ENCODE measurements at places on chromosomes 7 and 10.

GRCh38 chr7:117908031-117908795 is 35.0 kb upstream of the CTTNBP2 start:
- DNase-seq, result no peak

- DNase-seq, result no peak
Measured at GRCh38 chr10:108956149-108956548, 967.2 kb downstream of the XPNPEP1 start.

DNA sequence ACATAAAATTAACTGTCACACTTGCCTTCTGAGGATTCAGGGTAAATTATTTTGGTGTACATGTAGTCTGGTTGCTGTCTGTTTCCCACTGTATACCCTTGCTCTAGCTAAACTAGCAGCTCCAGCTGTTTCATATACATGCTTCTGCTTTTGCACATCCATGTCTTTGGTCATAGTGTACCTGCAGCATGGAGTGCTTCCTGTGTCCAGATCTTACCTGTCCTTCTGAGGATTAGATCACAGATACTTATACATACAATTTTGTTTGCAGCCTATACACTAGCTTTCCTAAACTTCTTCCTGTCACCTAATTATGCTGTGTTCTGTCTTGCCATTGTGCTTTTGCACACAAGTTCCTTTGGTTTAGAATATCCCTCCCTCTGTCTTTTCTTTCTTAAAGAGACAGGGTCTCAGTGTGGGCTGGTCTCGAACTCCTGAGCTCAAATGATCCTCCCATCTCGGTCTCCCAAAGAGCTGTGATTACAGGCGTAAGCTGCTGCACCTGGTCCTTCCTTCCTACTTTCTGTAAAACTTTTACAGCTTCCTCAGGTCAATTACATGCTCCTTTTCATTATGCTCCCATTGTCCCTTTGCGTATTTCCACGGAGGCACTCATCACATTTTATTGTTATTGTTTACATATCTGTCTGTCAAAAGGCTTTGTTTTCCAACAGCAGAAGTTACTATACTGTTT is 33.8 kb downstream of the TPST1 start:
- no peak for DNase-seq

GRCh38 chr7:131346885-131347592 is 19.4 kb downstream of the MKLN1 start:
- DNase-seq, result no peak

DNA sequence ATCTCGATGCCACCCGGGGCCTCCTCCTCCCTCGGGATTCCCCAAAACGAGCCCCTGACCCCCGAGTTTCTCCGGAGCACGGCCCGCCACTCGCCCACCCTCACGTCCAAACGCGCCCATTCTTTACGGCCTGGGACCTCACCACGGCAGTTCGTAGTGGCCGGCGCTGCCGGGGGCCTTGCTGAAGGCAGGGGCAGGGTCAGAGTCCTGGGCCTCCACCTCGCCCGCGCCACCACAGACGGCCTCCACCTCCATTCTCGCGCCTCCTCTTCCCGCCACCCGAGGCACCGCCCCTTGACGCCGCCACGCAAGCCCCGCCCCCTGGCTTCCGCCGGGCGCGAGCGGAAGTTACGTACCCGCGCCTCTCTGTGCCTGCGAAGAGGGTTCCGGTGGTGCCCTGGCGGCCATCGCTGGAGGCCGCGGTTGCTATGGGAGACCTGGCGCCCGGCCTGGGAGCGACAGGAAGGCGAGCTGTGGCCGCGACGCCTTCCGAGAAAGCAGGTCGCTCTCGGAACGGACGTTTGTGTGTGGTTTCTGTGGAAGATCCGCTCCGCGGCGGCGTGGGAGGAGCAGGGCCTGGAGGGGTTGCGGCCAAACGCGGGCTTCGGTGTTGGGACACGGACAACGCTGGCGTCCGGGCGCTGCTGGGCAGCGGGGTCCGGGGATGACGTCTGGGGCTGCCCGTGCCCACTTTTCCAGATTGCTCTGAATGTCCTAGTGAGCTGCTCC is at the start of gene RFC2:
RFC2 (minus strand) TSS at position 271 of the 729 bp plus-strand sequence; CDS start at position 255, 16 bp downstream.
- DNase-seq, result peak; percentile 95

GRCh38 chr7:88361357-88361756 is 54.7 kb upstream of the STEAP4 start:
- no peak for DNase-seq

GRCh38 chr10:16915300-16915699 is 98.1 kb upstream of the RSU1 start:
- no peak for DNase-seq

GRCh38 chr7:150586068-150586784 is 19.0 kb downstream of the GIMAP4 start:
- no peak for DNase-seq

DNA sequence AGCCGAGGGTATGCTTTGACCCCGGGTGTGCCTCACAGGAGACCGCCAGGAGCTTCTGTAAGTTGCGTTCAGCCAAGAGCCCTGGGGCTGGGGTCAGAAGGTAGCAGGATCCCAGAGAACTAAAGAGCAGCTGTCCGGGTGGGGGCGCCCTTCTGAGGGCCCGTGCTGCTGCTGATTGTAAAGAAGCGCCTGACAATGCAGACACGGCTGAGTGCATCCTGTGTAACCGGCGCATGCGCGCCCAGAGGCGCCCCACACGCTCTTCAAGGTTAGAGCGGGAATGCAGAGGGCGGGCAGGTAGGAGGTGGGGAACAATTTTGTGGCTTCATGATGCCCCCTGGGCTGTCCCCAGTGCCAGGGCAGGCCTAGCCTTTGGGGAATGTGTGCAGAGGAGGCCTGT is 210.2 kb upstream of the CTBP2 start:
- DNase-seq, result no peak

DNA sequence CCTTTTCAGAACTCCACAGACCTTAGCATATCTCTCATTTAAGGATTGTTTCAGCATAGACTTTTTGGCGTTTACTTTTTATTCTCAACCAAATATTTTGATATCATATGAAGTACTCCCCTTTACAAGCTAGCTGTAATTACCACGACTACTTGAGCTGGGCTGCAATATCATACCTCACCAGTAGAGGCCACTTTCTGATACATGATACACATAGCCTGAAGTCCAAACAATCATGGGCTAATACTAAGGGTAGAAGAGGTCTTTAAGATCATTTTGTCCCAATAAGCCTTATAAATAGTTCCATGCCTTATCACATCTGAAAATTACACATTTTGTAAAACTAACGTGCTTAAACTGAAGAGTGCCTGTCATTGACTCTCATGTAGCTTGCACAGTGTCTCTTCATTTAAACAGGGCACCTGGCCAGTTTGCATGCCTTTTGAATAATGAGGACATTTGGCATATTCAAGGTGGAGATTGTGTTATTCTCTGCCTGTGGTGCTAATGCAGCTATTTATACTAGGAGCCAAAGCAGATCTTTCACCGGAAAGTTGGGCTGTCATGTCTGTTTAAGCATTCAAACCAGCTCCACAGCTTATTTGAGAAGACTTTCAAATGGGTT is 403.7 kb upstream of the ZMIZ1 start:
- no peak for DNase-seq

DNA sequence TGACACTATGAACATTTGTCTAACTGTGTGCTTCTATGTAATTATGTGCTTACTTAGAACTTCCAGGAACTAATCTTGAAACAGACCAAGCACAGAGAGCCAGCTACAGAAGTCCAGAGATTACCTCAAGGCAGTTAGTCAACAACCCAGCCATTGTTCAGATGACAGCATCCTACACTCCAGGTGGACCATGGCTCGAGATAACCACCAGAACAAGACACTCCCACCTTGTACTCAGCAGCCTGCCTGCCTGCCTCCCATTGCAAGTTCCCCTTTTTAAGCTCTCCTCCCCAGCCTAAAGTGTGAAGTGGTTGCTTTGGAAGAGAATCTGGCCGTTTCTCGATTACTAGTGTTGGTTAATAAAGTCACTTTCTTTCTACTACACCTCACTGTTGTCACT is 1080.6 kb upstream of the LRRN3 start:
- DNase-seq, result no peak

DNA sequence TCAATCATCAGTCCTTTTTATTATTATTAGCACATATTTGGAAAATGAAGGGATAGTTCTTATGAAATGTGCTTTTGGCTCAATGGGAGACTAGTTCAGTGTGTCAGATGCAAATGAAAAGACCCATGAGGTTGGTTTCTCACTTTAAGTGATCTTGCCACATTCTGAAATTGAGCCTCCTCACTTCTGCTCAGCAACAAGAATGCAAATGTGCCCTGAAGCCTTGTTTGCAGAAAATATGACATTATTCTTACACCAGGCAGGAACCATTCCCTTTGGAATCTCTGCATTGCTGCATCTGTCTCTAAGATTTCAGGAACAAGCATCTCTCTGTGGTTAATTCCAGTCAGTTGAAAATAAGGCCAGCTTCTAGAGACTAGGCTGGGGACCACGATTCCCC is 186.1 kb upstream of the PLPP4 start:
- no peak for DNase-seq
